ENCODE measurements at places on chromosomes 5 and 9.

DNA sequence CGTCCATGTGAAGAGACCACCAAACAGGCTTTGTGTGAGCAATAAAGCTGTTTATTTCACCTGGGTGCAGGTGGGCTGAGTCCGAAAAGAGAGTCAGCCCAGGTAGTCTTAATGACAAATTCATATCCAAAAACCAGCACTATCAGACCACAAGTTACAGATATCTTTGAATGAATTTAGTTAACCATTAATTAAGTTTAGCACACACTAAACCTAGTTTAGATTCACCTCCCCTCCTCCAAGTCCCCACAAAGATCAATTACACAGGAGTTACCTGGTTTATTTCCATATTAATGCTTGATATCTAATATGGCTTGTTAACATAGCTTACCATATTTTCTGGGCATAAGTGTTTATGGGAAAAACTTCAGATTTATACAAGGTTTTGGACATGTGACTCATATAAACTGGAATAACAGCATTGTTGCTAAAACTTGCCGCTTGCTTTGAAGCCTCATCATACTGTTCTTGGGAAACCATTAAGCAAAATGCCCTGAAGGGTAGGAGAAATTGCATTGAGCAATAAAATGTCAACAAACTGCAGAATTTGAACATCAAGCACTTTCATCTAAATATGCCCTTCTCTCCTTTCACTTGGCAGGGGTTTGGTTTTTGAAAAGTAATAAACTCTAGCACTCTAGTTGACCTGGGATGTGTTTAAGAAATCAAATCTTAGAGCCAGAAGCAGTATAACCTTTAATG lies 166.9 kb downstream of the SNCAIP start:
- peak; percentile 70 for DNase-seq

DNA sequence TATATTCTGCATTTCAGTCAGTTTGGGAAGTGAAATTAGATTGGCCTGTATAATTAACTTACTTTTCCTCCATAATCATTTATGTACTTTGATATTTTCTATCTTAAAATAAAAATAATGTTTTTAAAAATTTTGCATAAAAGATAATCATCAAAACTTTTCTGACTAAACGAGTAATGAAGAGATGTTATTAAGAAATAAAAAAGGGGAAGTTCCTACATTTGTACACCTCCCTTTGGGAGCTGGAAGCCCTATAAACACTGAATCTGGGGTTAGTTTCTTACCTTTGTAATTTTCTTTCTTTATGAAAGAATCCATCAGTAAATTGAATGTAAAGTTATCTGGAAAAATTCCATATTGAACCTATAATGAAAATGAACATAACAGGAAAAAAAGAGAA lies 86.2 kb downstream of the MRPS27 start:
- DNase-seq = no peak

- DNase-seq = no peak
Observed at GRCh38 chr5:160129841-160130240, 10.6 kb upstream of the PWWP2A start.

- no peak for DNase-seq
Observed at GRCh38 chr9:123637945-123638634, 282.1 kb downstream of the CRB2 start.

DNA sequence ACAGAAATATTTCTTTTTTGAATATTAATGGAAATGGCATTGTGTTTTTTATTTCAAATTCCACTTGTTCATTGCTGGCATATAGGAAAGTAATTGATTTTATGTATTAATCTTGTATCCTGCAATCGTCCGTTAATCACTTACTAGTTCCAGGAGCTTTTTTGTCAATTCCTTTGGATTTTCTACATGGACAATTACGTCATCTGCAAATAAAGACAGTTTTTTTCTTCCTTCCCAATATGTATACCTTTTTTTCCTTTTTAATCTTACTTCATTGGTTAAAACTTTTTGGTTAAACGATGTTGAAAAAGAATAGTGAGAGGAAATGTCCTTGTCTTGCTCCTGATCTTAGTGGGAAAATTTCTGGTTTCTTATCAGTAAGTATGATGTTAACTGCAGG lies 1.5 kb upstream of the TIFAB start:
- no peak for DNase-seq

DNA sequence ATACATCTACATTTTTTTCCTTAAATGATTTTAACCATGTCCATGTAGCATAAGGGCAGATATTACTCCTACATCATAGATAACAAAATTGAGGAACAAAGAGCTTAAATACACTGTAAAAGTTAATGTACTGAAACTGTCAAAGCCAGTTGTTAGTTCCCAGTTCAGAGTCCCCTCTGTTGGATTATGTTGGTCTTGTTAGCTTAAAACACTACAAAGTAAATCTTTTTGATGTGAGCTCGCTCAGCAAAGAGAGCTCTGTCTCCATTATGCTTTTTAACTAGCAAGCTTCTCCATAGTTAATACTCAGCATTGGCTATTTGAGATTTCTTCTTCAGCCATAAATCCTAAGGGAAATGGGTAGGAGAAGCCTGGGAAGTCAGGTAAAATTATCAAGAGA lies 149.1 kb downstream of the ADAMTS6 start:
- no peak for DNase-seq

- DNase-seq = no peak
Observed at GRCh38 chr9:80789831-80790230, 899.5 kb downstream of the TLE1 start.

- DNase-seq = no peak
Observed at GRCh38 chr9:138003485-138004190, 126.1 kb downstream of the CACNA1B start.

- no peak for DNase-seq
Observed at GRCh38 chr9:37978983-37979382, 75.1 kb upstream of the SLC25A51 start.

- no peak for DNase-seq
Observed at GRCh38 chr5:177479774-177480173, 6.3 kb upstream of the DBN1 start.

GRCh38 chr5:109945097-109945678 lies 255.5 kb downstream of the MAN2A1 start:
- no peak for DNase-seq

DNA sequence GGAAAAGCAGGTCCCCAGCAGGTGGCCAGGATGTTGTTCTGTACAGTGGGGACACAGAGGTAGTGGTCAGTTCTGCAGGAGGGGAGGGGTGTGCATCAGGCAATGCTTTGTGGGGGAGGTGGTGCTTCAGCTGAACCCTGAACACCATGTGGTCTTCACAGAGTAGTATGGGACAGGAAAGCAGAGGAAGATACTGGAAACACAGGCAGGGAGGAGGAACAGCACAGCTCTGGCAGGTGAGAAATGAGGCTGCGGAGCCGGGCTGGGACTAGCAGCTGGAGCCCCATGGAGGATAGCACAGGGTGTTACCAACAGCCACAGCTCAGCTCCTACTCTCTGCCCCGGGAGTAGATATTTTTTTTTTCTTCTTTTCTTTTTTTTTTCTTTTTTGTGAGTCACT lies 161.5 kb downstream of the ENTREP1 start:
- DNase-seq = no peak

- no peak for DNase-seq
Observed at GRCh38 chr5:81724571-81724970, 26.3 kb downstream of the SSBP2 start.

GRCh38 chr5:131096774-131097710 lies 68.0 kb downstream of the HINT1 start:
- DNase-seq = no peak

DNA sequence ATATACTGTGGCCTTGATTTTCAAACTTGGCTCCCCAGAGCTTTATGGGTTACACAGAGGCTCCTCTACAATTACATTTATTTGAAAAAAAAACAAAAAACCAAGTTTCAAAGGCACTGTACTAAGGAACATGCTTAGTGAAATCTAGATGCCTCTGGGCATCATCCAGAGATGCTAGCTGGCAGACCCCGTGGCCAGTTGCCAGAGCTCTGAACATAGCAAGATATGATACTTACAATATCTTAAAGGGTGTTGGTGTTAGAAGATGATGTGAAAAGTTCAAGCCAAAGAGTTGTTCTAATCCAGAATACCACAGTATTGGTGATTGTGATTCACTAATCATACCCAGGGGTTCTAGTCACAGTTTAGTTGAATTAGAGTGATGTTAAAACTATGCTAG lies 87.8 kb downstream of the JAK2 start:
- no peak for DNase-seq

GRCh38 chr9:80004714-80005113 lies 432.9 kb downstream of the TLE4 start:
- DNase-seq = no peak

DNA sequence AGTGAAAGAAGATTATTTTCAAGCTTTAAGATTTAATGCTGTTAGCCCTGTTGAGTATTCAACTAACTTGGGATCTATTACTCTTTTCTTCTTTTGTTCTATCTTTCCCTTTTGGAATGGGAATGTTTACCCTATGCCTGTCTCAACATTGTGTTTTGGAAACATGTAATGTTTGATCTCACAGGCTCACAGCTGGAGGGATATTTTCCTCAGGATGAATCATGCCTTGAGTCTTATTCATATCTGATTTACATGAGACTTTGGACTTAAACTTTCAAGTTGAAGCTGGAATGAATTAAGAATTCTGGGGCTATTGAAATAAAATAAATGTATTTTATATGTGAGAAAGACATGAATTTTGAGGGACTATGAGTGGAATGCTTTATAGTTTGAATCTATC lies 607.8 kb upstream of the PTGER4 start:
- no peak for DNase-seq

DNA sequence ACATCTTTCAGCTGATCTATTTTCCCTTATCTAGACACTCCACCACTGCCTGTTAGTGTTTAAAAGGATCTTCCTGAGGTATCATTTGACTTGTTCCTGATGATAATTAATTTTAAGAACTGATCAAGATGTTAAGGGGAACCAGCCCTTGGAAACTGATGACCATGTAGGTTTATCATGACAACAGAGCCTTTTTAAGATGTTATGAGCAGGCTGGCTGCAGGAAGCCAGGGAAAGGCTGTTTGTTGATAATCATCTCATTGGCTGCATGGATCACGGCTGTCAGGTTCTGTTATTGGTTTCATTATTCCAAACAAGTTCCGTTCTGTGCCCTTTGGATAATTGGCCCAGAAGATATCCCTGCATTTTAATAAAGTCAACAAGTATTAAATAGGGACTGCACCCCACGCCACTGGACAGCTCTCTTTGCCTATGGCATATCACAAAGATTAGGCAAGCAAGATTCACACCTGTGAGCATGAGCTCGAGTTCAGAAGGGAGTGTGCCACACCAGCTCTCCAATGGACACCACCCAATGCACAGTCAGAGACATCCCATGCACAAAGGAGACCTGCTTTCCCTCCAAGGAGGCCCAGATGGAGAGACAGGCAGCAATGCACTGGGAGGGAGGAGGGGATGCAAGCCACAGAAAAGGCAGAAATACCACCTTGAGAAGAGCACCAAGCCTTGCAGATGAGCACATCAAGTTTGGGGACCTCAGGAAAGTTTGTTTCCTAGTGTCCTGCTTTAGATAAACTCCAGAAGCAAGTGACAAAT lies 88.7 kb downstream of the SPOCK1 start:
- no peak for DNase-seq

GRCh38 chr5:2700876-2701275 lies 50.6 kb downstream of the IRX2 start:
- no peak for DNase-seq

DNA sequence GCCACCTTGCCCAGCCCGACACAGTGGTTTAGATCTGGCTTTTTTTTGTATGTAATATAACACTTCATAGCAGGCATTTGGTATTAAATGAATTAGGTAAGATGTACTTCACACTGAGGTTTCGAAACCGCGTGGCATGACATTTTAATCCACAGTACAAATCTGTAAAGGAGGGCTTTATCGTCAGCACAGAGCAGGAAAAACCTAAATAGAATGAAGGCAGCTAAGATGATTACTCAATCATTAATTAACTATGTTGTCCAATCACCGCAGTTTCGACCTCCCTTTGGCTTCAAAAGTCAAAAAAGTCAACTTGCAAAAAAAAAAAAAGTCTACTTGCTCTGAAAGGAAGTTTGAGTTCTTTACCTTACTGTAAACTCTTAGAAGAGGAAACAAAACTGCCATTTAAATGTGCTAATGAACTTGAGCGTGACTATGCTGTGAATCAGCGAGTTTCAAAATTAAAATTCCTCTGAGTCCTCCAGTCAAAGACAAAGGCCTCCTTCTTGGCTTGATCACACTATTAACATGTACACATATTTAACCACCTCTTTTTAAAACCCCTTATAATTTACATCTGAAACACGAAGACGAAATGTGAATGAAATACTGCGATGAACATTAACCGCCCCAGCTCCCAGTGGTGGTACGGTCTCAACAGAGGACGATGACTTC lies 698 bp upstream of the SEC24A start:
- no peak for DNase-seq
